ENCODE measurements at places on chromosomes 6 and 20.

DNA sequence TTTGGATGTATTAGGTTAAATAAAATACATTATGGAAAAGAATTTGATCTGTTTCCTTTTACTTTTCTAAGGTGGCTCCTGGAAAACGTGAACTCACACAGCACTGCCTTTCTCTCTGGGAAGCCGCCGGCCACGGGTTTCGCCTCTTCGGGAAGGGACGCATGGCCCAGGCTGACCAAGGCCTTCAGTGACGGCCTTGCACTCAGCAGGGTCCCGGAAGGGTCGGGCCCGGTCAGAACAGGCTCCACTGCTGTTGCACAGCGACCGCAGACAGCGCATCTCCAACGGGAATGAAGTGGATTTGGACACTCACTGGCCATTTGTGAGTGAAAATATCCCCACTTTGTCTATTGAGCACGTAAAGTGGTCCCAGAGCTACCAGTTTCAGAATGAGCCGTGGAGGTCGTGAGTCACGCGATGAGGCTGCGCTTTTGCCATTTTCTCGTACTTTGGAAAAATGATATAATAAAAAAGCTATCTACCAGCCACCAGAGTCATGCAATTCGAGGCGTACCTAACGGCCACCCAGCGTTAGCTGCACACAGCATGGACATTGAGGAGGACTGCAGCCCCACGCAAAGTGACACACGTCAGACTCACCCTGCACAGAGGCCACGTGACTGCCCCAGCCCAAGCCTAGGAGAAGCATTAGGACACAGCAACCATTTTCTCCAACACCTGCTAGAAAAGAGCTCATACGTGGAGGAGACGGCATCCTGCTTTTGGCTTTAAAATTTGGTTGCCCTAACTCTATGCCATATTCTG, 244.3 kb downstream of the TTLL2 start:
- DNase-seq, result no peak

- DNase-seq, result peak; percentile 56
Measured at GRCh38 chr6:152096863-152097496, 289.5 kb downstream of the ESR1 start.

DNA sequence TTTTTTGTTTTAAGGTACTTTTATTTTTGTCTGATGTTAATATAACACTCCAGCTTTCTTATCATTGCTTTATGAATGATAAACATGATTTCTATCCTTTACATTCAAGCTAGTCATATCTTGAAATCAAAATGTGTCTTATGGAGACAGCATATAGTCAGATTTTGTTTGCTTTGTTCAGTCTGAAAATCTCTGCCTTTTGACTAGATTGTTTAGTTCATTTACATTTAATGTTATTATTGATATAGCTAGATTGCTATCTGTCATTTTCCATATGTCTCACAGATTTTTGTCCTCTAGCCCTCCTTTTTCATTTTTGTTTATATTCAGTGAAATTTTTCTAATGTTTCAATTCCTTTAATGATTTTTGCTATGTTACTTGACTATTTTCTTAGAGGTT, 332.8 kb downstream of the SMOC2 start:
- no peak for DNase-seq

DNA sequence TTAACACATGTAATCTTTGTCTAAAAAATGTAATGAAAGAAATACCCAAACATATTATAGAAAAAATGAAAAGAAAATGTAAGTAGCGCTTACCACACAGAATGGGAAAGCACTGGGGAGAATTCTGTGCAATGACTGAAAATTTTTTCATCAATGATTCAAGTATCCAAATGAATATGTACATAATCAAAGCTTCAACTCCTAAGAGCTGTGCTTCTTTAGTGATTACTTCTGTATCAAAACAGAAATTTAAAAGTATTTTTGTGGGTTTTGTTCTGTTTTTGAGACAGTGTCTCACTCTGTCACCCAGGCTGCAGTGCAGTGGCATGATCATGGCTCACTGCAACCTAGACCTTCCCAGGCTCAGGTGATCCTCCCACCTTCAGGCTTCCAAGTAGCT, 13.7 kb downstream of the LMBRD1 start:
- no peak for DNase-seq

GRCh38 chr6:90079560-90080490, 185.6 kb downstream of the GJA10 start:
- DNase-seq, result no peak

- DNase-seq, result no peak
Measured at GRCh38 chr6:110799189-110799588, 16.1 kb downstream of the CDK19 start.

GRCh38 chr6:150491811-150492172, 107.9 kb upstream of the PLEKHG1 start:
- no peak for DNase-seq

- no peak for DNase-seq
Measured at GRCh38 chr6:104729433-104729832, 130.3 kb downstream of the HACE1 start.

- DNase-seq, result peak; percentile 56
Measured at GRCh38 chr6:166989427-166990032, 9.7 kb upstream of the CEP43 start.

GRCh38 chr6:149923327-149923986, 536 bp upstream of the RAET1G start:
- no peak for DNase-seq

GRCh38 chr6:97656236-97656635, 373.2 kb upstream of the MMS22L start:
- DNase-seq, result no peak

DNA sequence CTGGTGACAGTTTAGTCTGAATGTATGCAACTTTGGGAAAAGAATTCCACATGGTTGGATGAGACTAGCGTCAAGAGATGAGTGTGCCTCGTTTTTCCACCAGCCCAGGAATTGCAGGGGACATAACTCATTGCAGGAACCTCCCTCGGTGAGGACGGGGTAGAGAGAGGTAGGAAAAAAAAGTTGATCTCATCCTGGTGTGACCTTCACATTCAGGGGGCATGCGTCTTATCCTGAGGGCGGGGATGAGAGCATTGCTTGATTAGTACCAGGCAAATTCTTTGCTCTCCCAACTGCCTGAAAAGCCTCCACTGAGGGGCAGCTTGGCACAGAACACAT, 11.8 kb downstream of the TLDC2 start:
- DNase-seq, result peak; percentile 40

DNA sequence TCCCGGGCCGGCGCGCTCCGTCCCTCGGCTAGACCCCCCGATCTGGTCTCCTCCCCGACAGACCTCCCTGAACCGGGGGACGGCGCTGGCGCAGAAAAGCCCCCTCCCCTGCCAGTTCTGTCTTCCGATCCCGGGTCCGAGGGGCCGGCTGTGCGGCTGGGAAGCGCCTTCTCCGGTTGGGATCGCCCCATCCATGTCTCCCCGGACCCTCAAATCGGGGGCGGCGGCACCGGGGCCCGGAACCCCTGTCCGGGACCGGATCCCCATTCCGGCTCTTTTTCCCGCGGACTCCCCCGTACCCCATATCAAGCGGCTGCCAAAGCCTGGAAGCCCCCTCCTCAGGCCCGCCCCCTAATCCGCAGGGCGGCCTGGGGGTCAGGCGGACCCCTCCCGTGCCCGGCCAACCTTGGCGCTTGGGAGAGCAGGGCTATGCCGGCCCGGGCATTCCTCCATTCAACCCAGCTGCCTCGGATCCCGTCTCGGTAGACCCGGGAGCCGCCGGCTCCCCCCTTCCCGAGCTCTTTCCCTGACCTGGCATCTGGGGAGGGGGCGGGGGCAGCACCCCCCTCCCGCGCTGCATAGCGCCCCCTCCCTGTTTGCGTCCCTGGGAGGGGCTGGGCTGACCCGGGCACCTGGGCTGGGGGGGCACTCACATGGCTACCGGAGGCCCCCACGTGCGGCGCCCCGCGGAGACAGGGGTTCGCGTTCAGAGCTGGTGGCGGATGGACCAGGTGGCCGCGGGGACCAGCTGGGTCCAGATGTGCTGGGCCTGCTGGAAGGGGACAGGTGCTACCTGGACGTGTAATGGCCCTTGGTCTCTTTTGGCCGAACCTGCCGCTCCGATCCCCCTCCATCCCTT, 643 bp downstream of the DLGAP4 start:
- no peak for DNase-seq

GRCh38 chr6:158958504-158959386, 41.3 kb downstream of the RSPH3 start:
- no peak for DNase-seq

GRCh38 chr6:154402081-154402780, 45.6 kb upstream of the IPCEF1 start:
- DNase-seq, result no peak

- DNase-seq, result no peak
Measured at GRCh38 chr6:132484680-132485018, 28.3 kb downstream of the STX7 start.

DNA sequence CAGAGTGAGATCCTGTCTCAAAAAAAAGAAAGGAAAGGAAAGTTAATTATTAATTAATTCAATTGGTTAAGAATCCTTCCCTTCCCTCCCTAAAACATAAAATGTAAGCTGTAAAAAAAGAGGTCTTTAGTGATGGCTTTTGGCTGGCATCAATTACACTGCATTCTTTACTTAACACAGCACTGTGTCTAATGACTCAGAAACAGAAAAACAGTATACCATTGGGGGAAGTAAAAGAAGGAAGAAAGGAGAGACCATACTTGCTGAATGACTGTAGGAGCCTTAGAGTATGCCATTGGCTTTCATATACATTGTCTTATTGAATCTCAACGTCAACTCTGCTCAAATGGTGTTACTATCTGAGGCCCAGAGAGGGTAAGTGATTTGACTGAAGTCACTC, 18.3 kb upstream of the CITED2 start:
- peak; percentile 41 for DNase-seq

DNA sequence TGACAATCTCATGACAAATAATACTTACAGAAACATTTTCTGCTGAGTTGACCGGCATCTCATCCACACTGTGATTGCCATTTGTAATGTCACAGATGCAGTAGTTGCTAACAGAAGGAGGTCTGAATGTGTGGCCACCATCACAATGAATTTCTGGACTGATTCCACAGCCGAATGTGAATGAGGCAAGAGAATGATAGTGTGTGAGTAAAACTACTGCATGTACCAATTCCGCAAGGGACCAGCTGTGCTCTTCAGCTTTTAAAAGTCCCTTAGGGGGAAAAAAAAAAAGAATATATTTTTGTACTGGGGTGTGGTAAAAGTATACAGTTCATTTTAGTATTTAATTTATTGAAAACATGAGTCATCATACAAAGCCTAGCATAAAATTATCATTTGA, 96.2 kb downstream of the SESN1 start:
- no peak for DNase-seq

DNA sequence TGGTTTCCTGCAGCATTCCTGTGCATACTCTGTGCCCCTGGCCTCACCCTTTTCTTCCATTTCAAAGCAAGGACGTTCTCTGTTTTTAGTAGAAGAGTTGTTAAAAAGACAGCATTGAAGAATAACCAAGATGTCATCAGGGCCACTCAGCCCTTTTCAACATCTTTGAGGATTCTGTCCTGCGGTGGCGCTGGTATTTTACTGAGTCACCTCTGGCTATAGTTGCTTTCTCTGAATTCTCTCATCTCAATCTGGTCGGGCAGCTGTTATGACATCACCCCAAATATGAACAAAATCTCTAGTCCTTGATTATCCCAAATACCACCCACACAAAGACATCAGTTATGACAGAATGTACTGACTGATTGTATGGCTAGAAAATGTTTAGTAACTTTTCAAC, 204.2 kb downstream of the GRIK2 start:
- peak; percentile 84 for DNase-seq

GRCh38 chr6:33297956-33298772, 578 bp downstream of the RGL2 start:
- DNase-seq, result peak; percentile 95

DNA sequence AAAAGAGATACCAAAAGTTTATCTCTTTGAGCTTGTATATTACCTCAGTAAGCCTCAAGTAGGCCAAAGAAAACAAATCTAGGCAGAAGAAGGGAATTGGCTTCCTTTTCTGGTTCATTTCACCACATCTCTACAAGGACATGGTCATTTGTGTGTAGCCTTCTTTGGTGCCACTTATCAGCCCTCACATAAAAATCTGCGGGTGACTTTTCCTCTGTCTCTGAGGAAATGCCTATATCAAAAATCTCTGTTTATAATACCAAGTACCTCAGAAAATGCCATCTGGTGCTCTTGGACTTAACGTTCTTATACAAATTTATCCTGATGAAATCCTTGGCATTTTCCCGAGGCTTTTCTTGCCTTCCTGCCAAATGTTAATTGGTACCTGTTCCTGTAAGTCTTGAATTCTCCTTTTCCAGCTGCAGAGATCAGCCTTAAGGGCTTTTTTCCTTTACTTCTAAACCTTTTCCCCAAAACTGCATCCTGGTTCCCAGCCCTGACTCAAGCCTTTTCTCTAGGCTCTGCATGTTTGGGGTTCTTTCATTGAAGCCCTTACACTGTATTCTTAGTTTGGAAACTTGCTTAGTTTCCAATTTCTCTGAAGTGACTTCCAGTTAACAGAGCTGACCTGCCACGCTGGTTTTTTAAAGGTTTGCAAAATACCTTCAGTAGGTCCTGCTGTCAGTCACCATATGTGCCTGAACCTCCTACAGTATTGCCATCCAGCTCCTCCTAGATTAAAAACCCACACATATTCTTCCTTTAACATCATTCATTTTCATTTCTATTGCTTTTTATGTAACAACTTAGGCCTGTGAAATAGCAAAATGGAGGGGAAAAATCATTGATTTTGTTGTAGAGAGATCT, 191.2 kb upstream of the PREP start:
- DNase-seq, result no peak

- no peak for DNase-seq
Measured at GRCh38 chr6:45956663-45957062, 59.0 kb downstream of the CLIC5 start.

DNA sequence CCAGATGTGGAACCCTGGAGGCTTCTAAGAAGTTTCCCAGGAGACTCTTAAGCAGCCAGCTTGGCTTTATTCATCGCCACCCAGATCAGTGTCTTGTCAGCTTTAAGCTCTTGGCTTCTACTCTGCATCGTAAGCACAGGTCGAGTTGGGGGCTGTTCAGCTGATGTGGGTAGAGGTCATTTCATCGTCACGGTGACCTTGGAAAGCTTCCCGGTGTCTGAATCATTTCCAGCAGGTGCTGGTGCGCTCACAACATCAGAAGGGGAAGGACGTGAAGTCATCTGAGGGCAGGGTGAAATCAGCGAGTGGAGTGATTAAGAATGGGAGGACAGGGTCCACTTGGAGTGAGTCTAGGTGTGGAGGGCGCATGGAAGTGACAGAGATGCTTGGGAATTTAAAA, 112.6 kb downstream of the SASH1 start:
- DNase-seq, result no peak

GRCh38 chr6:41049521-41049920, 3.5 kb upstream of the APOBEC2 start:
- no peak for DNase-seq

All from AG08395 (cell line).